T-helper 1 cell (primary cell): ENCODE measurements at places on chromosomes 2 and 18.

GRCh38 chr2:25215232-25215631, 46.9 kb upstream of the POMC start:
- DNase-seq, result no peak

DNA sequence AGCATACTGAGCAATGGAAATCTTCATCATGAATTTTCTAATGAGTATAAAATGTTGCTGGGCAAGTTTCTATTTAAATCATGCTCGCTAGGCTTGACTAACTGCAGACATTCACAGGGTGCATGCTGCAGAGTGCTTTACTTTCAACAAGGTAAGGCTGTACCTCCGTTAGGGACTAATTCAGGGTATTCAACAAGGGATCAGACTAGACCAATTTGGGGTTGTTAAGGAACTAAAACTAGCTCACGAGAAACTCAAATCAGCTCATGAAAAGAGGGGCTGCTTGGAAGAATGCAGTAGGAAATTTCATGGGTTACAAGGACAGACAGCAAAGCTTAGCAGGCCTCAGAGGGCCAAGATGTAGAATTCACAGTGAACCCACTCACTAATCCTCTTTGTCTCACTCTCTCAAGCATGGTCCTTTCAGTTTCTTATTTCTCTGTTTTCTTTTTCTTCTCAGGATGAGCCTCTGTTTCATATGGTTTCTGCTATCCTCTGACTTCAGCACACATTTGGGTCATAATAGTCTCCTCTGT, 2.2 kb downstream of the MYO3B start:
- DNase-seq, result no peak

GRCh38 chr2:169808221-169808620, 9.6 kb downstream of the SSB start:
- no peak for DNase-seq

GRCh38 chr2:65137197-65137775, 7.4 kb upstream of the RAB1A start:
- DNase-seq, result no peak

GRCh38 chr2:217650716-217651360, 352.0 kb downstream of the TNS1 start:
- DNase-seq, result no peak

DNA sequence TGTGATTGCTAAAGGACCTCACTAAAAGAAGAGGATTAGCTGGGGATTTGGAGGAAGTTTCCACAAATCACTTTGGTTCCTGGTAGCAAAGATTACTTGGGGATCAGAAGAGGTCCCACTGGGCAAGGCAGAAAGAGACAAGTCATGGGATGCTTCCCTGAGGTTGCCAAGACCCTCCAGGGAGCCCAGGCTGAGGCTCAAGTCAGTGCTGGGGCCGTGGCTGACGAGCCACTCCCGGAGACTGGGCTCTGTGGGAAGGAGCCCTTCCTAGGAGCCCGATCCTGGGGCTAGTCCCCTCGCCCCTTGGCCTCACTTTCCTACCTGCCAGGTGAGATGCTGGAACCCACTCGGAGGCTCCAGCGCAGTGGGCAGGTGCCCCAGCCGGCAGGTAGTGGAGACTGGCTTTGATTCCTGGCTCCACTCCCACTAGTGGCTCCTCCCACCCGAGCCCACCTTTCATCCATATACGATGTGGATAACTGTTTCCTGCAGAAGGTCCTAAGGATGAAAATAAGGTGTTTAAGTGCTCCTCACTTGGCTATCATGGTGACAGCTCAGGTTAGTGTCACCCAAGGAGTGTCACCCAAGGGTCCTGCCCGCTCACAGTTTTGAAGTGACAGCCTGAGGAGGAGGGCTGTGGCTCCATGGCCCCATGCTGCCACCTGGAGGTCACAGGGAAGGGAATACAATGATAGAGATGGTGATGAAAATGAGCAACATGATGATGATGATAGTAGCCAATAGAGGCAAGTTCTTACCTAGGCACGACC, 100.5 kb downstream of the CAPN13 start:
- peak; percentile 51 for DNase-seq

GRCh38 chr2:111705239-111705638, 178.8 kb downstream of the ANAPC1 start:
- DNase-seq, result no peak

- DNase-seq, result no peak
Measured at GRCh38 chr2:61158356-61158955, 3.5 kb upstream of the C2orf74 start.

- no peak for DNase-seq
Measured at GRCh38 chr2:240571314-240571973, 3.2 kb downstream of the RNPEPL1 start.

DNA sequence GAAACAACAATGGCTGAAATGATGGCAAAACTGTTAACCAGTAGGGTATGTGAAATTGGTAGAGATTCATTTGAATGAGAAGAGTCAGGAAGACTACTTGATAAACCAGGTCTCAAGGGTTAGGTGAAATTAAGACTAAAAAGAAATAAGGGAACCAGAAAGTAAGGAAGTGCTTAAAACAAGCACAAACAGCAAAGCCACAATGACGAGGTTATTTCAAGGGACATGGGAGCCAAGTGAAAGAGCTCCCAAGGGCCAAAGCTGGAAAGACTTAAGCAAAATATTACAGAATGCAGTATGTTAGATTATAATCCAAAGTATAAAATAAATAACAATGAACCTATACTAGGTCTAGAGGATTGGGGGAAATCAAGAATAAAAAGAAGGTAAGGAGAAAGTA, 19.3 kb upstream of the CD302 start:
- DNase-seq, result no peak

- DNase-seq, result no peak
Measured at GRCh38 chr18:23924813-23925212, 89.7 kb upstream of the TTC39C start.

DNA sequence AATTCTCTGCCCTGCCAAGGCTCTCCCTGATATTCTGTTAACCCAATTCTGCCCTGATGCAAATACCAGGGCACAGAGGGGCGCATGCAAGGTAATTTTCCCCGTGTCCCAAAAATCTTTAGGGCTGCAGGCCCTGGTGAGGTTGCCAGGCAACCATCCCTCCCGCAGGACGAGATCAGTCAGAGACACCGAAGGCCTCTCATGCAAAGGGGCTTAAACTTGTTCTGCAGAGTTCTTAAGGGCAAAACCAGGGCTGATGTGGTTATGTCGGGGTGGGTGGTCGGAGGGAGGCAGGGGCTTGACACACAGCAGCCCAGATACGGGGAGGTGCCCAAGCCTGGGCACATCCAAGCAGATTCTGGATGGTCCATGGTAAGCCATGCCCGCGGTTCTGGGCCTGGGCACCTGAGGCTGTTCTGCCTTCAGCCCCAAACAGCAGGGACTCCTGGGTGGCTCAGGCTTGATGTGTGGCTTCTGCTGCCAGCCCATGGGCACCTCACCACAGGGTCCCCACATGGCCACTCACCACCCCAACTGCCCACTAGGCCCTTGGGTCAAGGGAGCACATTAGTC, 27.2 kb downstream of the STEAP3 start:
- DNase-seq, result no peak

DNA sequence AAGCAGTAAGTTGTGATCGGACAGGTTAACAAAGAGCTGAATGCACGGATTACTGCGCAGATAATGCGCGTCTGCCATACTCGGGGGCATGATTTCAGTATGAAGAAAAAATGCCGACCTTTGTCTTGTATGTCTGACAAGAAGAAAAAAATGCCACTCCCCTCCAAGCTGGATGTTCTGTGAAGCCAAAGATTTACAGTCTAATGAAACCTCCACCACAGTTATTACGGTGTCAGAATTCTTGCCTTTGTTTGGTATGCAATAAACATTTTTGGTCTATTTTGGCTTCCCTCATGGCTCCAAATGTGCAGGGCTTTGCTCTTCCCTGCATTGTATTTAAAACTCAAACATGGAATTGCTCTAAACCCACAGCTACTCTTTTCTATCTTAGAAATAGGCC, 72.2 kb upstream of the THUMPD2 start:
- no peak for DNase-seq

DNA sequence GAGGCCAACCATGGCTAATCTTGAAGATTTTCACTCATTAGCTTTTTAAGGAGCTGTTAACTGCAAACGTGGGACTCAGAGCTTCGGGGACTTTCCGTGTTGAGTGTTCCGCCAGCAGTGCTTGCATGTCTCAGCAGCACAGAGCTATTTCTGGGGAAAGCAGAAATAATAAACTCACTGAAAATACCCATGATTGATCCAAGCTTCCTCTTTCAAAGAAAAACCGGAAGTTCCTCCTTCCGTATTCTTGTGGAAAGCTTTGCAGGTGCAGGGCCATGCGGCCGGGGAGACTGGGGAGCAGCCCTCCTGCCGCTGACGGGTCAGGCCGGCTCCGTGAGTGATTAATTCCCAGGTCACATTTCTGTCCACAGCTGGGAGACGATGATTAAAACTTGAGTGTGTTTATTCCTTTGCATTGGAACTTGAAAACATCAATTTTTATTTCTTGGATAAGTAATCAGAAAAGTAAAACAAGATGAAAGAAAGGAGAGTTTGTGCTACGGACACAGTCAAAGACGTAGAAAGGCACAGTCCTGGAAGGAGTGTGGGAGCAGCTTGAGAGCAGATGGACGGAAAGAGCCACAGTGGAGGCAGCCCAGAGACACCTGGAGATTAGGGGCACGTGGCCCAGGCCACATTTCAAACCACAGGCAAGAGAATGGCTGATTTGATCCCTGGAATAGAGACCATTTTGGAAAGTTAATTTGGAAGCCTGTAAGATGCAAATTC, 54.2 kb upstream of the CTDP1 start:
- DNase-seq, result no peak

GRCh38 chr2:28231110-28231631, 161.5 kb upstream of the FOSL2 start:
- DNase-seq, result no peak

DNA sequence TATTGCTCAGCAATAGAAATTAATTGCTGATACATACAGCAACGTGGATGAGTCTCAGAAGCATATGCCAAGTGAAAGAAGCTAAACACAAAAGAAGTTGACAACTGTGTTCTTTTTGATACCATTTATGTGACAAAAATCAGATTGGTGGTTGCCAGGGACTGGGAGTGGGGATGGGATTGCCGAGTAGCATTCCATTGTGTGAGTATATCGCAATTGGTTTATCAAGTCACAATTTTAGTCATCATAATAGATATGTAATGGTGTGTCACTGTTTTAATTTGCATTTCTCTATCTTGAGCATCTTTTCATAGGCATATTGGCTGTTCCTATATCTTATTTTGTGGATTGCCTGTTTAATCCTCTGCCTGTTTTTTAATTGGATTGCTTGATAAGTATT, 20.9 kb downstream of the STRADB start:
- DNase-seq, result no peak

DNA sequence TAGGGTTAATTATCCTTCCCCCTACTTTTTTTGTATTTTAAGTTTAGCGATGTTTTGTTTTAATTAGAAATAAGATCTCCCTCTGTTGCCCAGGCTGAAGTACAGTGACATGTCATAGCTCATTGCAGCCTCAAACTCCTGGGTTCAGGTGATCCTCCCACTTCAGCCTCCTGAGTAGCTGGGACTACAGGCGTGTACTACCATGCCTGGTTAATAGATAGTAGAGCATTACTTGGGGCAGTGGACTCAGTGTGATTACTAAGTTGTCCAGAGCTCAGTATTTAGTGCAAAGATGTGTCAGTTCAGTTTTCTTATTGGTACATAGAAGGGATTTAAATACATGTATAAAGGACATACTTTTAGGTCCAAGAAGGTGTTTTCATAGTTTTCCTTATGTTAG, 9.5 kb upstream of the ADGRF3 start:
- no peak for DNase-seq

DNA sequence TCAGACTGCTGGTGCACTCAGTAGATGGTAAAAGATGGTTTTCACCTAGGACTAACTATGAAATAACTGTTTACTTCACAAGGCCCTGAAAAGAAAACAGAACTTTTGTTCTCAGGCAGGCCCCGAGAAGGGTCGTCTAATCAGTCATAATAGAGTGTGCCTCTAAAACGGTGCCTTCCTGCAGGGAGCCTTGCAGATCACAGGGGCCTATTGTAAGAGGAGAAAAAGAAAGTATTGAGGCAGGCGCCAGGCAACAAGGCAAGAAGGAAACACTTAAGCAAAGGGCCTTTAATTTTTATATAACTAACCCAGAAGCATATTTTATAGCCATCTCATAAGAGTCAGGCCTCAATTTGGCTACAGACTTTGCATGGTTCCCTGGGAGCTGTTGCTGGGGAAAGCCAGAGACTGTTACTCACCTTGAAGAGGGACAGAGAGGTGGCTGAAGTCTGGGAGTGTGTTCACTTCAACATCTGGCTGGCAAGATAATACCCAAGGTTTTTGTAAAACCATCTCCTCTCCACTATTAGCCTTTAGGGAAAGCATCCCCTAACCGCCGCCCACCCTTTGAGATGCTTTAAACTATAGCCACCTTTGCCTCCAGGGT, 117.1 kb downstream of the PRPF40A start:
- DNase-seq, result no peak

DNA sequence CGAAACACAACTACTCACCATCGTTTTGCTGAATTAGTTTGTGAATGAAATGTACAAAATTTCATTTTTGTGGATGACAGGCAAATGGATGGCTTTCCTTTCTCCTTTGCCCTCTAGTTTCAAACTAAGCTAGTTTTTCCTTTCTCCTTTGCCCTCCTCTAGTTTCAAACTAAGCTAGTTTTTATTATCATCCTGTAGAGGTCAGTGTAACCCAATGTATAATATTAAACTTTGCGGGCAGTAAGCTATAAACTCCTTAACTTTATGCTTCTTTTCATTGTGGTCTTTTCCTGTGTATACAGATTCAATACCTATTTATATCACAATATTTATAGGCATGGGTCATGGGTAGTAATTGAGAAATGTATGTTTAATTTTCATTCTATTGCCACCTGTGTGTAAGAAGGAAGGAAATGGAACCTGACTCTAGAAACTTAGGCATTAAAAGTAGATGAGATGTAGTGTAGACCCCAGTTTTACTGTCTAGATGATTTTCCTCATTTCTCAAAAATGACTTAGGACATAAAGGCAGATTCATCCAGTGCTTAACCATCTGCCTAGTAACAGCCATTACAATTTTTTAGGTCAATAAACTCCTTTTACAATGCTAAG, 58.1 kb downstream of the MAP3K19 start:
- no peak for DNase-seq

GRCh38 chr2:191905336-191905735, 58.4 kb upstream of the CAVIN2 start:
- no peak for DNase-seq

GRCh38 chr18:5964996-5965395, 69.7 kb upstream of the TMEM200C start:
- DNase-seq, result no peak

- DNase-seq, result no peak
Measured at GRCh38 chr2:239424337-239425045, 23.7 kb upstream of the HDAC4 start.

- no peak for DNase-seq
Measured at GRCh38 chr18:48455555-48456478, 46.6 kb upstream of the ZBTB7C start.
